ENCODE measurements at places on chromosomes 16 and 17.

DNA sequence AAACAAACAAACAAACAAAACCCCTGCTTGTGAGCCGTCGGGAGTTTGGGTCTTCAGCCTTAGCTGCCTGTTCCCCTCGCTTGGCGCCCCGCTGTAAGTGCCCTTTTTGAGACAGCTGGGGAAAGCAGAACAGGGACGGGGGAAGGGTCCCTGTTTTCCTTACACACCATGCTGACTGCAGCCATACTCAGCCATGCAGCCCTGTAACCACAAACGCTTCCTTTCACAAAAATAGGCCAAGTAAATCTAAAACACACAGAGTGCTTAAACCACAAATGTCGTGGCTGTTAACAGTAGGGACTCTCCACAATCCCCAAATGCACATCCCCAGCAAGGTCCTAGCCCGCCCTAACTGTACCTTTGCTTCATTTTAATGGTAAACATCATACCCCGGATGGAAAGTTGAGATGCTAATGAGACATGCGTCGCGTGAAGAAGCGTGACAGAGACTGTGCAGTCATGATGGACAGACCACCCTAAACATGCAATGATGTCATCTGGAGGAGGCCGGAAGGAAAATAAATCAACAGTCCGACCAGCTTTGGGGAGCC, 129.9 kb downstream of the MGAT5B start:
- no peak for DNase-seq

DNA sequence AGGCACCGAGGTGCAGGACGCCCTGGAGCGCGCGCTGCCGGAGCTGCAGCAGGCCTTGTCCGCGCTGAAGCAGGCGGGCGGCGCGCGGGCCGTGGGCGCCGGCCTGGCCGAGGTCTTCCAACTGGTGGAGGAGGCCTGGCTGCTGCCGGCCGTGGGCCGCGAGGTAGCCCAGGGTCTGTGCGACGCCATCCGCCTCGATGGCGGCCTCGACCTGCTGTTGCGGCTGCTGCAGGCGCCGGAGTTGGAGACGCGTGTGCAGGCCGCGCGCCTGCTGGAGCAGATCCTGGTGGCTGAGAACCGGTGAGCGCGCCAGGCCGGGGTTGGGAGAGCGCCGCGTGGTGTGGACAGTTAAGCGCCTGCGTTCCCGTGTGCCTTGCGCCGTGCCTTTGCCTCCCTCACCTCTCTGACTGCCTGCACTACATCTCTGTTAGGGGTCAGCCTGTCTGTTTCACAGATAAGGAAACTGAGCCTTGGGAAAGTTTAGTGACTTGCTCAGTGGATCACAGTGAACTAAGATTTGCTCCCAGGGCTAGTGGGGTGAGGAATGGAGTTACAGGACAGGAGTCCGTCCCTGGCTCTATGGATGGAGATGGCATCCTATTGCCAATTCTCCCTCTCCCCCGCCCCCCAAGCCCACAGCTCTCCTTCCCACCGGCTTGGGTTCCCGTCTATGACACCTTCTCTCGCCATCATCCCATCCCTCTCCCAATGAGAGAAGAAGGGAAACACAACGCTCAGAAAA, 880 bp downstream of the SARM1 start:
- no peak for DNase-seq

GRCh38 chr17:7855660-7856010, 769 bp downstream of the TMEM88 start:
- DNase-seq: no peak

GRCh38 chr17:14875557-14876412, 389.3 kb downstream of the PMP22 start:
- no peak for DNase-seq
